AG09319 (cell line): ENCODE measurements at places on chromosomes 12 and 14.

GRCh38 chr12:93243382-93243688, 134.4 kb upstream of the NUDT4 start:
- DNase-seq: no peak

- DNase-seq: no peak
Observed at GRCh38 chr14:94770251-94770749, 387 bp upstream of the GSC start.

- DNase-seq: no peak
Observed at GRCh38 chr14:103090481-103091020, 4.0 kb upstream of the EXOC3L4 start.

GRCh38 chr14:34135492-34135891, 184.6 kb upstream of the EGLN3 start:
- no peak for DNase-seq

- DNase-seq: no peak
Observed at GRCh38 chr12:15669256-15669948, 119.8 kb downstream of the EPS8 start.

GRCh38 chr14:55318694-55319093, 47.5 kb downstream of the FBXO34 start:
- no peak for DNase-seq
